ENCODE measurements at places on chromosomes 2 and 18.

DNA sequence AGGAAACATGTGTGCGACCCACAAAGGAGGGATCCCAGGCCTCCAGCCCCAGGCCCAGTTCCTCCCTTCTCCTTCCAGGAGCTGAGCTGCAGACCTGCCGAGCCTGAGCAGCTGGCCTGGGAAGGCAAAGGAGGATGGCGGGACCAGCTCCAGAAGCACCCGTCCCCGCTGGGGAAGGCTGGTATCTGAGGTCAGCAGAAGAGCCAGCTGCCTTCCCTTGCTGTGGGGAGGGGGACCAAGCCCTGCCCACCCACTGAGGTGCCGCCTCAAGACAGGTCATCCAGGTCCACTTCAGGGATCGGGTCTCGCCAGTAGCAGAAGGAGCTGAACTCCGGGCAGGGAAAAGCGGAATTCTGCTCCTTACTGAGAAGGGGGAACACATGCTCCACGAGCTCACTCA is 73.2 kb downstream of the EMILIN2 start:
- H3K4me3 ChIP-seq, result no peak overlapping the region
- no peak overlapping the region for H3K27ac ChIP-seq
- H3K27me3 ChIP-seq, result no peaks in the 10 kb centered on the region
- peaks cover 95% of the 10 kb centered on the region for H3K36me3 ChIP-seq

GRCh38 chr18:67319109-67319508 is 197.4 kb downstream of the DSEL start:
- no peaks in the 10 kb centered on the region for H3K36me3 ChIP-seq
- H3K4me3 ChIP-seq, result no peak overlapping the region
- H3K4me1 ChIP-seq, result no peaks in the 10 kb centered on the region
- DNase-seq, result no peak
- H3K27ac ChIP-seq, result no peak overlapping the region

- H3K36me3 ChIP-seq, result no peaks in the 10 kb centered on the region
- H3K27me3 ChIP-seq, result no peaks in the 10 kb centered on the region
- H3K27ac ChIP-seq, result no peak overlapping the region
- no peaks in the 10 kb centered on the region for H3K4me1 ChIP-seq
These were observed 15.7 kb upstream of the PER2 start for GRCh38 chr2:238304116-238304515.

DNA sequence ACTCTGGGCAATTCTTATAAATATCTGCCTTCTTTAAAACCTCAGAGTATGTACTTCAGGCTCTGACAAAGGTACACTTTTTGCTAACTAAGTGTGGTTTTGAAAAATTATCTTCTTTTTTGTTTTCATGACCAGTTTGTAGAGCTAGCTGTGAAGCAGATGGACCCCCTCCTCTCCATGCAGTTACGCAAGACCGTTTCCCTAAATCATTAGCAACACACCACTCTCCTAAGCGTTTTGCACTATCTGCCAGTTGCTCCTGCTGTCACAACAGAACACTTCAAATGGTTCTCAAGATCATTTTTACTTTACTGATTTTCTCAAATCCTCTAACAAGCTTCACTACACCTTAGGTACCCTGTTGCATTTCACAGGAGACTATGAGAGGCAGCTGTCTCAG is 53.3 kb downstream of the GULP1 start:
- H3K4me1 ChIP-seq, result no peaks in the 10 kb centered on the region
- no peaks in the 10 kb centered on the region for H3K36me3 ChIP-seq
- DNase-seq, result no peak
- no peak overlapping the region for H3K4me3 ChIP-seq
- no peak overlapping the region for H3K27ac ChIP-seq

DNA sequence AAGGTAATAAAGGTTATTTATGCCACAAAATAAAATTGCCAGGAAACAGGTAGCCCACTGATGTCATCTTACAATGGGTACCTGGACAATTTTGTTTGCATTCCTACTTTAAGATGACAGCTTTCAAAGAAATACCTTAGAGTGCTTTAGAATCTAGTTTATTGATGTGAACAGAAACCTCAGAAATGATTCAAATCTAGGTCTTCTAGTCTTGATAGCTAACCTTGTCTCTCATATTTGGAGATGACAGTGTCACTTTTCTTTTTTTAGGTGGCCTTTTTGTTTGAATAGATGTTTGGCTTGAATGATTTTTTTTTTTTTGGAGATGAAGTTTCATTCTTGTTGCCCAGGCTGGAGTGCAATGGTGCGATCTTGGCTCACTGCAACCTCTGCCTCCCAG is 69.1 kb downstream of the PIK3C3 start:
- H3K4me1 ChIP-seq, result no peaks in the 10 kb centered on the region
- H3K36me3 ChIP-seq, result peaks cover 26% of the 10 kb centered on the region
- DNase-seq, result no peak
- no peak overlapping the region for H3K27ac ChIP-seq
- no peaks in the 10 kb centered on the region for H3K27me3 ChIP-seq

GRCh38 chr2:156907806-156908205 is 349.7 kb upstream of the GALNT5 start:
- DNase-seq, result no peak
- H3K27ac ChIP-seq, result no peak overlapping the region
- no peaks in the 10 kb centered on the region for H3K36me3 ChIP-seq

DNA sequence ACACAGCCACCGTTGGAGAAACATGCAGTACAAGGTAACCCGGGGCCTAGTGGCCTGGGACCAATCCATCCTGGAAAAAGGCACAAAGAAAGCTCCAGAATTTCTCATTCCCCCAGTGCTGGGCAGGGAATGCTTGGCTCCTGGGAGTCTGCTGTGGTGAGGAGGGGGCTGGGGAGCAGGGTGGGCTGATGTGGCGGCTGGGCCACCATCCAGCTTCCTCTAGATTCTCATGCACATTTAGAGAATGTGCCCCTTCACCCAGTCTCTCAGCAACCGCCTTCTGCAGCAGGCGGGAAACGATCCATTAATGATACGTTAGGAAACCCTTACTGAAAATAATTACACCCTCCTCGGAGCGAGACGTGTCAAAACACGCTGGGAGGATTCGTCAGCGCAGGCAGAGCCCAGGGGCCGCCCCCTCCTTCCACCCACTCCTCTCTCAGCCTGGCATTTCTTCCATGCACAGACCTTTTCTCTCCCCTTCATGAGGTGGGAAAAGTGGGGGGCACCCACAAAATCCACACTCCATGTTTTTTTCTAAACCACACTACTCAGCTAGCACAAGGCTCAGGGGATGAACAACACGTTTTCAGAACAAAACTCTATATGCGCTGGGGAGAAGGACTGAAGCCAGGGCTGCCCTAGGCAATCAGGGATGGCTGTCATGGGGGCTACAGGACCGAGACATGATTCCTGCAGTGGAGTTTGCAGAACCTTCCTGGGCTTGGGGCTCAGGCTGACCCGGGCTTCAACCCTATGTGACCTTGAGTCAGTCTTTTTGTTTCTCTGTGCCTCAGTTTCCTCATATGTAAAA is 56.1 kb upstream of the SMAD7 start:
- no peak overlapping the region for H3K4me3 ChIP-seq
- no peak overlapping the region for H3K27ac ChIP-seq
- no peak for DNase-seq
- no peaks in the 10 kb centered on the region for H3K27me3 ChIP-seq
- H3K36me3 ChIP-seq, result no peaks in the 10 kb centered on the region

- H3K36me3 ChIP-seq, result no peaks in the 10 kb centered on the region
- H3K4me3 ChIP-seq, result no peak overlapping the region
- DNase-seq, result no peak
- H3K4me1 ChIP-seq, result no peaks in the 10 kb centered on the region
- H3K27ac ChIP-seq, result no peak overlapping the region
These were observed 4.3 kb downstream of the COL3A1 start for GRCh38 chr2:188978291-188979081.

GRCh38 chr18:32383050-32383819 is 87.4 kb downstream of the GAREM1 start:
- H3K4me3 ChIP-seq, result no peak overlapping the region
- no peaks in the 10 kb centered on the region for H3K4me1 ChIP-seq
- peaks cover 1% of the 10 kb centered on the region for H3K27me3 ChIP-seq
- no peaks in the 10 kb centered on the region for H3K36me3 ChIP-seq
- no peak overlapping the region for H3K27ac ChIP-seq
